Posterior vena cava (tissue), 2 donors: ENCODE measurements at places on chromosomes 11 and 22. TPM values are rescaled to one million over a fixed set of nuclear protein-coding genes. Genes with fewer than 3 reads are reported as not detected.

Gene C11orf97
- not detected for total RNA-seq

Gene MPPED1
- total RNA-seq, result not detected

Gene MYEOV
- 0.46 TPM for total RNA-seq

Gene TEX54
- total RNA-seq, result not detected

Gene OR8D1
- not detected for total RNA-seq
